HFFc6 (cell line): ENCODE measurements at places on chromosomes 1 and 21. TPM values are rescaled to one million over a fixed set of nuclear protein-coding genes. Genes with fewer than 3 reads are reported as not detected.

- peaks cover 12% of the 10 kb centered on the region for H3K27me3 ChIP-seq
- 0 out of 2 replicates have a peak, but pooled peaks cover 3% of the 10 kb centered on the region for H3K36me3 ChIP-seq
- H3K4me3 ChIP-seq: no peak overlapping the region
- DNase-seq: no peak
- no peak overlapping the region for H3K27ac ChIP-seq
Observed at GRCh38 chr1:43101061-43101460, 71.0 kb downstream of the EBNA1BP2 start.

- peaks cover 3% of the 10 kb centered on the region; the same call in 1 of the 2 replicates for H3K27me3 ChIP-seq
- DNase-seq: no peak
- H3K27ac ChIP-seq: no peak overlapping the region
- H3K36me3 ChIP-seq: no peaks in the 10 kb centered on the region
- peaks cover 20% of the 10 kb centered on the region for H3K4me1 ChIP-seq
Observed at GRCh38 chr1:32755810-32756159, 53.2 kb upstream of the SYNC start.

DNA sequence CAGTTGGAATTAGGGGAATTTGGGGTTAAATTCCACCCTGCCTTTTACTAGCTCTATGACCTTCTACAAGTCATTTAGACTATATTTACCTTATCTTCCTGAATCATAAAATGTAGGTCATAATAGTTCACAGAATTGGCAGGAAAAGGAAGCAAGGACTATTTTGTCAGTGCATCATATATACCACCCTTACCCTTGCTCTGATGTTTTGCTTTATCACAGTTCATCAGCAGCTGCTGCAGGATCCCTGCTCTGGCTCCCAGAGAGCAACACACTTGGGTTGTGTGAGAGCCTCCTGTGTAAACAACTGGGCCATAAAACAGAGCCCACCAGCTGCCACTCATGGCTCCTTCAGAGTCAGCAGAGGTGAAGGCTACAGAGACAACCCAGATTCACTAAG, 631.6 kb upstream of the CAMK1G start:
- no peak for DNase-seq
- H3K36me3 ChIP-seq: no peaks in the 10 kb centered on the region
- H3K27ac ChIP-seq: no peak overlapping the region
- H3K4me1 ChIP-seq: no peaks in the 10 kb centered on the region
- no peaks in the 10 kb centered on the region; the same call in 1 of the 2 replicates for H3K27me3 ChIP-seq

- H3K4me3 ChIP-seq: 0 out of 2 replicates have a peak overlapping the region, but pooled peaks have one; percentile 5
- peak; percentile 32 for DNase-seq
- peaks cover 5% of the 10 kb centered on the region; the same call in 1 of the 2 replicates for H3K27me3 ChIP-seq
- H3K4me1 ChIP-seq: peaks cover 94% of the 10 kb centered on the region
- H3K27ac ChIP-seq: peak overlapping the region; percentile 65
Observed at GRCh38 chr1:115293899-115294298, 44.1 kb downstream of the NGF start.

- no peak overlapping the region for H3K27ac ChIP-seq
- no peak for DNase-seq
- no peaks in the 10 kb centered on the region for H3K4me1 ChIP-seq
- no peak overlapping the region for H3K4me3 ChIP-seq
Observed at GRCh38 chr1:233982827-233983518, 78.5 kb downstream of the SLC35F3 start.

GRCh38 chr21:14550135-14550534, 4.0 kb upstream of the SAMSN1 start:
- H3K27me3 ChIP-seq: no peaks in the 10 kb centered on the region
- H3K36me3 ChIP-seq: no peaks in the 10 kb centered on the region
- H3K4me1 ChIP-seq: no peaks in the 10 kb centered on the region
- no peak overlapping the region for H3K27ac ChIP-seq
- no peak for DNase-seq

- DNase-seq: no peak
- peaks cover 16% of the 10 kb centered on the region for H3K36me3 ChIP-seq
- no peaks in the 10 kb centered on the region; the same call in none of the 2 replicates for H3K27me3 ChIP-seq
- no peak overlapping the region for H3K4me3 ChIP-seq
- peaks cover 25% of the 10 kb centered on the region for H3K4me1 ChIP-seq
Observed at GRCh38 chr1:65422241-65423203, 2.1 kb downstream of the LEPR start.

DNA sequence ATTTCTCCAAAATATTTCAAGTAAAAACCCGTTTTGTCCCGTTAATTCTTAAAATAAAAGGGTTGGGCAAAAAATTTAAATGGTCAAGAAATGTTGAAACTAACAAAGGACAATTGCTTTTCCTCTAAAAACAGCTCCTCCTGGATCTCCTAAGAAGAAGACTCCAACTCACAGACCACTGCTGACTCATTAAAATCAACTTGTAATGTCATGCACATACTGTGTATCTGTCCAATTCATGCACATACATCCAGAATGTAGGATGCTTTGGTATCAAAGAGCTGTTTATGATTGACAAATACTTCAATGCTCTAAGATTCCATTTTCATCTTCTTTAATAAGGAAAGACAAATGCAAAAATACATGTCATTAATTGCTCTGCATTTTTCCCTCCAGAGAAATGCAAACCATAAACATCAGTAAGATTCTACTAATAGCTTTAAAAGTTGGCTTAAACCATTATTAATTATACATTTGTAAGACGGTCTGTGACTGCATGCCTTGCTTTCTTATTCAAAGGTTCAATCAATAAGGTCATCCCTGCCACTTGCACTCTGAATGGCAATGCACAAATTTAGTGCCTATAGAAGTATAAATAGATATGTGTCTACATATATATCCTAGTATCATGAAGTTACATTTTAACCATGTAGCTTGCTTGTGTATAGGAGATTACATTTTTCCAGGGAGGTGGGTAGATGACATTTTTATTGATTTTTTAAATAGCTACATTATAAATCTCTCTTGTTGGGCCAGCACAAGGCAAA, 44.7 kb downstream of the PTGER3 start:
- H3K27me3 ChIP-seq: no peaks in the 10 kb centered on the region; the same call in none of the 2 replicates
- DNase-seq: no peak
- no peaks in the 10 kb centered on the region for H3K4me1 ChIP-seq
- no peak overlapping the region for H3K27ac ChIP-seq

GRCh38 chr1:30414851-30415165, 308.6 kb downstream of the MATN1 start:
- no peak overlapping the region for H3K27ac ChIP-seq
- H3K36me3 ChIP-seq: no peaks in the 10 kb centered on the region
- H3K4me3 ChIP-seq: no peak overlapping the region
- H3K4me1 ChIP-seq: no peaks in the 10 kb centered on the region
- peaks cover 23% of the 10 kb centered on the region for H3K27me3 ChIP-seq

DNA sequence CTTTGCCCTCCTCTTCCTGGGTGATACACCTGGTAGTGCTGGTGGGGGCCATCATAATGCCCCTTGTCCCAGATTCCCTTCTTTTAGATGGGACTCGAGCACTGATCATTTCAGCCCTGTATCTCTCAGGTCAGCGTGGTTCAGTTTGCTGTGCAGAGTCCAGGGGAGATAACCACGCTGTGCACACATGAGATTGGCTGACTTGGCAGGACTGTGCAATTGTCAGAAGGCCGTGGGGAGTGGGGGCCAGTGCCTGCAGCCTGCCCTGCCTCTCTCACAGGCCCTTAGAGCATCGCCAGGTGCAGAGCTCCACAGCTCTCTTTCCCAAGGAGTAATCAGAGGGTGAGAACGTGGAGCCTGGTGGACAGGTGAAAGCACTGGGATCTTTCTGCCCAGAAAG, 15.2 kb downstream of the EPHX1 start:
- H3K4me1 ChIP-seq: no peaks in the 10 kb centered on the region
- no peaks in the 10 kb centered on the region for H3K36me3 ChIP-seq
- no peak overlapping the region for H3K4me3 ChIP-seq
- H3K27me3 ChIP-seq: peaks cover 2% of the 10 kb centered on the region

GRCh38 chr1:26006710-26007109, 8.8 kb upstream of the PAFAH2 start:
- no peak overlapping the region for H3K27ac ChIP-seq
- H3K4me3 ChIP-seq: no peak overlapping the region
- H3K4me1 ChIP-seq: peaks cover 7% of the 10 kb centered on the region; the same call in 1 of the 2 replicates
- no peaks in the 10 kb centered on the region for H3K36me3 ChIP-seq

DNA sequence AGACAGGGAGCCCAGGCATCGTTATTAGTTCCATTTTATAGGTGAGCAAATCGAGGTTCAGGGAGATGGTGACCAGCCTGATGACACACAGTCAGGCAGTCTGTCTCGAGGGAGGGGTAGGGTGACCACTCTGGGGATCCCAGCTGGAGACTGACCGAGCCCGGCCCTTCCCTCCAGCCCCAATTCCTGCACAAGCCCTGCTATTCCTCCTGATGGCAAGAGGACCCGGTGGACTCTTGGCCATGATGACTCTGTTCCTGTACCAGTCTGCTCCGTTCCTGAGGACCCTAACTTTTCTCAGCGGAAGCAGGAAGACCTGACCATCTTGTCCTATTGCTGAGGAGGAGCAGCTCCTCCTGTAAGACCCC, 391 bp downstream of the AGT start:
- no peaks in the 10 kb centered on the region for H3K36me3 ChIP-seq
- peaks cover 14% of the 10 kb centered on the region for H3K4me1 ChIP-seq
- no peak for DNase-seq
- peaks cover 14% of the 10 kb centered on the region for H3K27me3 ChIP-seq

DNA sequence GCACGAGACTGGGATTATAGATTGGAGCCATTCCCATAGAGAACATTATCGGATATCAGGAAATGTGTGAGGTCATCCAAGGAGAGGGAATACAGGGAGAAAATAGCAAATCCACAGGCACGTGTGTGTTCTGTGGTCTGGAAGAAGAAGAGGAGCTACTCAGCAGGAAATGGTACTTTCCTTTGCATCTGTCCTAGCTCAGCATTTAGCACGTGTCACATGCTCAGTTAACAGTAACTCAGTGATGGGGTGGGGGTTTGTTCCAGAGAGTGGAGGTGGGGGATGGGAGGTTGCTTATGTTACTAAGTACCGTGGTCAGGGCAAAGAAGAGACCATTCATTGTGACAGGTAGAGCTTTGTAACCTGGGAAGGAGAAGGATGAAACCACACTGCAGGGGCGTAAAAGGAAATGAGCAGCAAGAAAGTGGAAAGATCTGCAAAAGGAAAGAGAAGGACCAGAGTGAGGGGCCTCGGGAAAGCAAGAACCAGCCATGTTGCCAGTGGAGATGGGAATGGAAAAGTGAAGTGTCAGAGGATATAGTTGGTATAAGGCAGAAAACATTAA, 100.4 kb downstream of the ATP5PO start:
- peaks cover 22% of the 10 kb centered on the region for H3K4me1 ChIP-seq
- DNase-seq: no peak
- H3K27me3 ChIP-seq: peaks cover 4% of the 10 kb centered on the region; the same call in 1 of the 2 replicates

- H3K4me3 ChIP-seq: no peak overlapping the region
- H3K27me3 ChIP-seq: peaks cover 4% of the 10 kb centered on the region; the same call in 1 of the 2 replicates
- H3K27ac ChIP-seq: no peak overlapping the region
- DNase-seq: no peak
- H3K4me1 ChIP-seq: peaks cover 9% of the 10 kb centered on the region
Observed at GRCh38 chr1:155200920-155201319, 6.8 kb downstream of the THBS3 start.

DNA sequence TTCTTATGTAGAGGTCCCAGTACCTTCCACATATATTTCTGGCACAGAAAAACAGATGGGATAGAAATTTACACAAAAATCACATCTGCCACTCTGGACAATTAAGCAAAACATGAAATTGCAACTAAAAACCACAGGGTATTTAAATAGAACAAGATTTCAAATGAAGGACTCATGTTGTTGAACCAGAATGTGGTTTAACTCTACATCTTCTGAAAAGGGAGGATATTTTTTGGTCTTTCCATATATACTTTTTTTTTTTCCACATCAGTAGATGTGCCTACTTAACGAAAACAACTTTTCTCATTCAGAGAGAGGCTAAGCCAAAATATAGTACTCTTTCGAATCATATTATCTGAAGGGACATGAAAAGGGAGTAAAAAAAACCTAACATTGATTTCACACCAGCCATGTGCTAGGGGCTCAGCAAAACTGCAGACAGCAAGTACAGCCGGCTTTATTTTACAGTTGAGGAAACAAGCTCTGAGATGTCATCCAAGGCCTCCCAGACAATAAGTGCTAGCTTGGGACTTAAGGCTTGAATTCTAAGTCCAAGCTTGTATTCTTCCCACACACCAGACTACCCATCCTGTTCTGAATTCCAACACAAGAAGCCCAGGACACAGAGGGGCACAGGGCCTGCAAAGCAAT, 208.9 kb downstream of the PBX1 start:
- peak overlapping the region; percentile 75 for H3K4me3 ChIP-seq
- no peak for DNase-seq
- no peaks in the 10 kb centered on the region; the same call in 1 of the 2 replicates for H3K27me3 ChIP-seq
- H3K36me3 ChIP-seq: peaks cover 8% of the 10 kb centered on the region; the same call in 1 of the 2 replicates
- peak overlapping the region; percentile 90 for H3K27ac ChIP-seq

- DNase-seq: peak; percentile 59
- peak overlapping the region; percentile 61; the same call in 1 of the 2 replicates for H3K4me3 ChIP-seq
- H3K4me1 ChIP-seq: peaks cover 17% of the 10 kb centered on the region
Observed at GRCh38 chr1:65681096-65681495, 111.6 kb upstream of the PDE4B start.

- H3K4me1 ChIP-seq: no peaks in the 10 kb centered on the region
- no peak overlapping the region for H3K4me3 ChIP-seq
- DNase-seq: no peak
Observed at GRCh38 chr1:237737448-237737847, 153.3 kb downstream of the ZP4 start.

DNA sequence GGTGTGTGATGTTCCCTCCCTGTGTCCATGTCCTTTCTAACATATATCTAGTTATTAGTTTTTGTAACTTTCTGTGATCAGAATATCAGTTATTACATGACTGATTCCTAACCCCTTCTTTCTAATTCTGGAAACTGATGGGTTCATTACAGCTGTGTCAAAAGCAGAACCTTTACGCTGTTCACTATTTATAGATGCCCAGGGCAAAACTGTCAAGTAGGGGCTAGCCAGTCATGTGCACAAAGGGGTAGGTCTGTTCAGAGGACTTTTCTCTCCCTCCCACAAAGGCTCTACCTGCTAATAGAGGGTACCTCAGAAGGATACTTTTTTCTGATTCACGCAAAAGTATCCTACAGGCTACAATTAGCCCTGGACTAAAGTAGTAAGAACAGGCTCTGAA, 79.2 kb downstream of the NRDC start:
- H3K4me3 ChIP-seq: no peak overlapping the region
- H3K27me3 ChIP-seq: no peaks in the 10 kb centered on the region
- no peak overlapping the region for H3K27ac ChIP-seq
- no peaks in the 10 kb centered on the region; the same call in 1 of the 2 replicates for H3K4me1 ChIP-seq

The LCE1E gene
- total RNA-seq: not detected in 2 replicates

The RGS13 gene
- total RNA-seq: not detected in 3 replicates

The DENND4B gene
- total RNA-seq: 23.3 to 26.6 TPM (median 24.8 TPM) in 3 replicates

The EPHA2 gene
- total RNA-seq: 85.6 to 106 TPM (median 90.3 TPM) in 3 replicates

The DMRTA2 gene
- total RNA-seq: not detected in 2 replicates

The TIE1 gene
- total RNA-seq: 0.30 to 0.55 TPM in 2 of 3 replicates, not detected in the other

The VSIG8 gene
- total RNA-seq: not detected in 3 replicates

The NPR1 gene
- 0.05 TPM in 1 of 3 replicates, not detected in the others for total RNA-seq

The DNAI4 gene
- total RNA-seq: 3.4 to 4.7 TPM (median 4.0 TPM) in 3 replicates

The VANGL2 gene
- total RNA-seq: not detected in 2 replicates
